ENCODE measurements at places on chromosomes 16 and 17.

DNA sequence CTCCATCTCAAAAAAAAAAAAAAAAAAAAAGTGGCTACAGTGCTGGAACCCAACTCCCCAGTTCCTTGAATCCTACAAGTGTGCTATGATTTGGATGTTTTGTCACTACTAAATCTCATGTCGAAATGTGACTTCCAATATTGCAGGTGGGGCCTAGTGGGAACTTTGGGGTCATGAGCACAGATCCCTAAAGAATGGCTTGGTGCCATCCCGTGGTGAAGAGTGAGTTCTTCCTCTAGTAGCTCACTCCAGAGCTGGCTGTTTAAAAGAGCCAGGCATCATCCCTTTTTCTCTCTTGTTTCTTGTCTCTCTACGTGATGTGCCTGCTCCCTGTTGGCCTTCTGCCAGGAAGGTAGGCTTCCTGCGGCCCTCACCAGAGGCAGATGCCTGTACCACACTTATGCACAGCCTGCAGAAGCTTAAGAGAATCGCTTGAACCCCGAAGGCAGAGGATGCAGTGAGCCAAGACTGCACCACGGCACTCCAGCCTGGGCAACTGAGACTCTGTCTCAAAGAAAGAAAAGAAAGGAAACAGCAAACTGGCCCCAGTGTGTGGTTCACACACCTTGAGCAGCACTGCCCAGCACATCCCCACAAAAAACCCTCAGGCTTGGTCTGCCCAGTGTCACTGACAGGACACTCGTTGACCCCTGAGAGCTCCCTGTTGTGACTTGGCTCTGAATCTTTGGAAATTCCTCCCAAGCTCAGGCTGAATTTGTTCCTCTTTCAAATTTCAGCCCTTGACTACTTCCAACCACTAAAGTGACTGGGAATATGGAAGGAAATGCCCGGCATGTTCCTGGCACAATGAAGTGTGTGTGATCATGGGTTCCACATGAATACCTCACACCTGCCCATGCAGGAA, 3.1 kb downstream of the MT1E start:
- DNase-seq: no peak

DNA sequence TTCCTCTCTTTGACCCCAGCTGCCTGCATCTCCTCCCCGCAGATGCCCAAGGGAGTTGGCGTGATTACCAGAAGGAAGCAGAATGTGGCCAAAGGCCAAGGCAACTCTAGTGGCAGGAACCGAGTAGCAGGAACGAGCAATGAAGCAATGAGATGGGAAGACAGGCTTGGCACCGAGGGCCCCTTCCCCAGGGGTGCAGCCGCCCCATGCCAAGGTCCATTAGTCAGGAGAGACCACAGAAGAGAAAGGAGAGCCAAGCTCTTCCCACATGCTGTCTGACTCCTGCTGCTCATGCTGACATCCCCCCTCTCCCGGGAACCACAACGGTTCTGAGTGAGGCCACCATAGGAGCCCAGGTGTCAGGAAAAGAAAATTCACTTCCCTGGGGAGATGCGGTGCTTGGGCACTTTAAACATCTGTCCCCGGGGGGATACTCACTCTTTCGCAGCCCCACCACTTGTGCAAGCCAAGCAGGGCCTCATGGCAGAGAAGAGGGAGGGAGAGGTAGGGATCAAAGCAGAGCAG, 67.4 kb downstream of the MYO18A start:
- DNase-seq: no peak

- DNase-seq: no peak
Observed at GRCh38 chr17:6000426-6000825, 69.8 kb upstream of the WSCD1 start.

GRCh38 chr17:67246653-67247415, 1.8 kb upstream of the HELZ start:
- DNase-seq: peak; percentile 88

GRCh38 chr17:29066047-29066446, 23.1 kb downstream of the PIPOX start:
- DNase-seq: no peak

GRCh38 chr16:24178496-24178895, 77.6 kb upstream of the CACNG3 start:
- DNase-seq: no peak

GRCh38 chr16:82684256-82684655, 57.5 kb downstream of the CDH13 start:
- DNase-seq: no peak

GRCh38 chr17:17551361-17551760, 40.1 kb downstream of the PEMT start:
- no peak for DNase-seq

DNA sequence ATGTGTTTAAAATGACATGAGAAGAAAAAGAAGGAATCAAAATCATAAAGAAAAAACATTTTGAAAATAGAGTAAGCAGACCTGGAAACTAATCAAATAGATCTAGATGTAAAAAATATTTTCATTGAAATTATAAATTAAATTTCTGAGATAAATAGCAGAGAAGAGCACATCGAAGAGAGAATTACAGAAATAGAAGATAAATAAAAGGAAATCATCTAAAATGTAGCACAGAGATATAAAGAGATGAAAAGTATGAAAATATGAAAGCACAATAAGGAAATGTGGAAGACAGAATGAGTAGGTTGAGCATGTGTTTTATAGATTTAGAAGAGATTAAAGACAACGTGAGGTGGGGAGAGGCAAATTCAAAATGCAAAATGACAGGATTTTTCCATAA, 130.9 kb upstream of the SEC14L1 start:
- no peak for DNase-seq

GRCh38 chr16:76125871-76126270, 151.3 kb upstream of the CNTNAP4 start:
- no peak for DNase-seq

DNA sequence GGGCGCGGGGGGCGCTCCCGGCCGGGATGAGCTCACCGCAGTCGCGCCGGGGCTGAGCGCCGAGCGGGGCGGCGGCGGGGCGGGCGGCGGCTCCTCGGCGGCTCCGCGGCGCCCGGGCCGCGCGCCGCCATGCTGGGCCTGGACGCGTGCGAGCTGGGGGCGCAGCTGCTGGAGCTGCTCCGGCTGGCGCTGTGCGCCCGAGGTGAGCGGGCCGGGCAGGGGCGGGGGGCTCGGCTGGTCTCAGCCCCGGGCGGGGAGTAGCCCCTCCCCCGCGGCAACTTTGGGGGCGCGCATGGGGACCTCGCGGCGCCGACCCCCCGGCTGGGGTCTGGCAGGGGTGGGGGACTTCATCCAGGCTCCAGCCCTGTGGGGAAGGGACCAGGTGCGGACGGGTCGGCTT, at the start of gene ARHGDIG:
TSS of gene ARHGDIG (plus strand) at position 40 of the 400 bp plus-strand sequence. CDS start at position 130, 90 bp downstream.
- DNase-seq: no peak

DNA sequence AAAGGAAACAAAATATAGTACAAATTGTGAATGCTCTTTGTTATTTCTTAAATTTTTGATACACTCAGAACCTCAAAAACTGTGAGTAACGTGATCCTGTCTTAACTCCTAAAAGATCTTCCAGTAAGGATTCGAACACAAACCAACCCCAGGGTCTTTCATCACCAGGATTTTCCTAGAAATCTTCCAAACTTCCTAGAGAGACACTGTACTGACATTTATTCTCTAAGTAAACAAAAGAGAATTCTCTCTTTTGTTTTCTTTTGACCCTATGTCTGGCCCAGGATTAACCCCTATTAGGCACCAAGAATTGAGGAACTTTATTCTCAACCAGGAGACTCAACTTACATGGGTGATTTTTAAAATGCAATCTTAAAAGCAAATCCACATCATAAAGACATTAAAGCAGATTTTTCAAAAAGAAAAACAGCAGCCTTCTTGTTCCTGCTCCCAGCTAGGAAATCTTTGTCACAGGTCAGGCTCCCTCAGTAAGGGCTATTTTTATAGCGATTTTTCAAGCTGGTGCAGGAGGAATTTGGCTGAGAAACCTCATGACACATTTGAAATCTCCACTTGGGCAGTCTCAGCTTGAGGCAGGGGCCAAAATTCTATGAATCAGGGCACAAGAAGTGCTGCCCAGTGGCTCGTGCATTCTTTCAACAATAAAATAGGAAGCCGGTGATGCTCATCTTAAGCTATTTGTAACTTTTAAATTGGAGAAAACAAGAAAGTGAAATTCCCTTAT, 6.2 kb upstream of the SMG1 start:
- no peak for DNase-seq

- no peak for DNase-seq
Observed at GRCh38 chr17:58399974-58400373, 17.4 kb downstream of the RNF43 start.

DNA sequence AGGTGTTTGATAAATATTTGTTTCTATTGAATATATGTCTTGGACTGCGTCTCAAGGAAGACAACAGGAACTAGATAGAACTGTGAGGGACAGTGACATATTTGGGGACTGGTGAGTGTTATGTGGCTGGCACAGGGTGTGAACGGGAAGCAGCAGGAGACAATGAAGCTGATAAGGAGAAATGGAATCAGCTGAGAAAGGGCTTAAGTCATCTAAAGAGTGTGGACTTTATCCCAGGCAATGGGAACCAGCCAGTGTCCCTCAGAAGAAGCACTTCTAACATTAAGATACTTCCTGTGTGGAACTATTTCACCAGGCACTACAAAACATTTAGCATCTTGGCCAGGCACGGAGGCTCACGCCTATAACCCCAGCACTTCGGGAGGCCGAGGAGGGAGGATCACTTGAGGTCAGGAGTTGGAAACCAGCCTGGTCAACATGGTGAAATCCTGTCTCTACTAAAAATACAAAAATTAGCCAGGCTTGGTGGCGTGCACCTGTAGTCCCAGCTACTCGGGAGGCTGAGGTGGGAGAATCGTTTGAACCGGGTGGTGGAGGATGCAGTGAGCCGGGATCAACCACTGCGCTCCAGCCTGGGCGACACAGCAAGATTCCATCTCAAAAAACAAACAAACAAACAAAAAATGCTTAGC, 41.2 kb downstream of the ARHGAP17 start:
- DNase-seq: no peak

DNA sequence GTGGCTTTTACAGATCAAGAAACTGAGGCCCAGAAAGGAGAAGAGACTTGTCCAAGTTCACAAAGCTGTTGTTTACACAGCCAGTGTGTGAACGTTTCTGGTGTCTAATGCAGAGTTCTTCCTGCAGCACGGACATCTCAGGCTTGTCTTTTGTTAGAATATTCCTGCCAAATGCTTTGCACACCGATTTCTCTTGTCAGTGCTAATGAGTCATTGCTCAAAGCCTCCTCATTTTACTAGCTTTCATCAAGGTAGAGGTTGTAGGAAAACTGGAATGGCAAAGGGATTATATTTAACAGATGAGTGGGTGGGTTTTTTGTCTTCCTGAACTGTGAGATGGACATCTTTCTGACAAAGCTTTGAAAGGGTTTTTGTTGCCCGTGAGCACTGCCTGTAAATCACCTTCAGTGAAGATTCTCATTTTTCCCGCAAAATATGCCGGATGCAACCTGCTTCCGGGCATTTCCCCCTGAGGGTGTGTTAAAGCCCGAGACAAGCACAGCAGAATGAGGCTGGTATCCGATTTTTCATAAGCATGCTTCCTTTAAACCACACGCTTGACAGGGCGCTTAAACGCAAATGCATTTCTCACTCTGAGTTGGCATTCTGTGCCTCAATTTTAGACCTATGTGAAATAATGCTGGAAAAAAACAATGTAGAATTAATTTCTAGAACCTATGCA, 14.7 kb downstream of the PMM2 start:
- no peak for DNase-seq

- no peak for DNase-seq
Observed at GRCh38 chr16:78606545-78606944, 507.1 kb downstream of the WWOX start.

DNA sequence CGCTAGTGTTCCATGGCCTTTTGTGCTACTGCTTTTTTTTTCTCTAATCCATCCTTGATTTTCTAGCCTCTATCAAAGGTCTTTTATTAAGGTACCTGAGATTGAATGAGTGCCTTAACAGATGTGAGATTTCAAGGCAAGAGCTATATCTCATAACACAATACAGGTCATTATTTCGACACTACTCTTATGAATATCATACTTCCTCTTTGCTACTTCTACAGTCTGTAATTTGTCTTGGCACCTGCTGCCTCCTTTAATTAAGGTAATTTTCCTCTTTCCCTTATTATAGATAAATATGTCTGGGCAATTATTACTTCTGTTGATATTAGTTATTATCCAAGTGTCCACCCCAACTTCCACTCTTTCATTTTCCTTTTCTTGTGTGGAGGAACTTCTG, 5.3 kb downstream of the KRT28 start:
- DNase-seq: no peak

DNA sequence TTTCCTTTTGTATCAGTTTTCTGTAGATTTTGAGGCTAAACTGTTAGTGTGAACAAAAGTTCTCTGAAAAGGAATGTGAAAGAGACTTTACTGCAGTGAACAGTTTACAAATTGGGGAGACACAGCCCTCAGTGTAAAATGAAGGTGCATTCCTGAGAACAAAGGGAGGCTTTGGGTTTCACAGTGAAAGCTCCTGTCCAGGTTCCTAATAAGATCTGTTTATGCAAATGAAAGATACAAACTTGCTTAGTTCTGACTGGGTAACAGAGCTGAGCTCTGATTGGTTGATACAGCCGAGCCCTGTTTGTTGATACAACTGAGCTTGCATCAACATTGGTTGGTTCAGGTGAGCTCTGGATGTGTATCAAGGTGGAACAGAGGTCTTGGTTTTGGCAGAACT, 8.3 kb upstream of the CDRT15 start:
- DNase-seq: no peak

DNA sequence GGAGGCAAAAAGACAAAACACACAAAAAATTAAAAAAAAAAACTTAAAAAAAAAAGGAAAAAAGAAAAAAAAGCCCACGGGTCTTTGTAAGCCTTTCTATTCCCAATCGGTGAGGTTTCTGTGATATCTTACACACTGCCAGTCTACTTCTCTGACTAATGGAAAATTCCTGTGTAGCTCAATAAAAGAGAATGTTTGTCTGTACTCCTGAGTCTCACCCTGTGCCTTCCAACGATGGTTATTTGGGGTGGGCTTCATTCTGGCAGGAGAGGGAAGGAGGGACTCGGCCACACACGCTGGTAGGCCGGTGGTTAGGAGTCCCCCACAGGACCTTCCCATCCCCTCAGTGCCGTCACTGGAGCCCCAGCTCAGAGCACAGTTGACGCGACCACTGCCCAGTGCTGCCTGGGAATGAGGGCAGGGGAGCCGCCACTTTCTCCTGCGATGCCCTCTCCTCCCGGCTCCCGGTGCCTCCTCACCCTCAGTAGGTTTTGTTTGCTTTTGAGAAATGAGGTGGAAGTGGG, 68.0 kb downstream of the AMFR start:
- DNase-seq: no peak

GRCh38 chr17:37710344-37710886, 34.4 kb downstream of the HNF1B start:
- peak; percentile 31 for DNase-seq

DNA sequence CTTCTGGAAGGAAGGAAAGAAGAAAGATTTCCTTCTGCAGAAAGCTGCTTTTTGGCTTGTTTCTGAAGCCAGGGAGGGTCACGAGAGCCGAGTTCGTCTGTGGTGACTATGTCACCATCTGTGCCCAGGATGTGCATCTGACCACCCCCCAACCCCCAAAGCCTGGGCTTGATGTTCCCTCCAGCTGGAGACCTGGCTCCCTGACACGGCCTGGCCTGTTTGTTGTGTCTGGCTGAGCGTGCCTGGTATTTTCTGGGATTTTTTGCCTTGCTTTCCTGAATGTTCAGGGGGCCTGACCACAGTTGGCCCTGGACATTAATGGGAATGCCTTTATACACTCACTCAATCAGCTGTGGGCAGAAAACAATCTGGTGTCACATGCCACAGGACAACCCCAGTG, 38.9 kb downstream of the LGALS9 start:
- no peak for DNase-seq

Data from NCI-H226 (cell line).